ENCODE measurements at places on chromosomes 2 and 18.

DNA sequence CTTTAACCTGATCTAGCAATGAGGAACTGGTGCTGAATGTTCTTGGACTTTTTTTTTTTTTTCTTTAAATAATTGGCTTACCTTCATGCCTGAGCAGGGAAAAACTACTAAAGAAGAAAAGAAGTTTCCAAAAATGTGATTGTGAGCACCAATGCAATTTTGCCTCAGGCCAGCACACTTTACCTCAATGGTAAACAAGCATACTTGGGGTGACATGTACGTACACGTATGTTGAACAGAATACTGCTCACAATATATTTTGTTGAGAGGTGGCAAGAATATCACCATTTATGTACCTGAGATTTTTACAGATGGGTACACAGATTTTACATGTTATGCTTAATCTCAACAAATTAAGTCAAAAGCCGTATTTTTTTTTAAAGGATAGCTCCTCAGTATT lies 144.3 kb downstream of the FIGN start:
- DNase-seq, result no peak

DNA sequence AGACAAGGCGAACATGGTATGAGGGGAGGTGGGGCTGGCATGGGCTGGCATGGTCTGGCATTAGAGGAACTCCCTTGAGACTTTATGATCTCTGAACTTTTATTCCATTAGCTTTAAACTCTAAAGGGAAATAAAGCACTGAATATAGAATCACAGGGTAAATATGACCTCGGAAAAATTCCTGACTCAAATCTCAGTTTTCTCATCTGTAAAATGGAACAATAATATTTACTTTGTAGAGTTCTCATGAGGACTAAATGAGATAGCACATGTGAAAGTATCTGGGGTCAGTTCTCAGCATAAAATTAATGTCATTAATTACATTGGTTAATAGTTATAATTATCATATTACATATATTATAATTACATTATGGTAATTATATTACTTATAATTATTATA lies 65.9 kb downstream of the ARHGAP25 start:
- no peak for DNase-seq

GRCh38 chr2:174971868-174972781 lies 33.1 kb downstream of the CHN1 start:
- DNase-seq, result no peak

GRCh38 chr2:74747411-74748080 lies 86.4 kb upstream of the HK2 start:
- DNase-seq, result no peak

GRCh38 chr2:195037045-195037444 lies 620.0 kb upstream of the SLC39A10 start:
- no peak for DNase-seq

DNA sequence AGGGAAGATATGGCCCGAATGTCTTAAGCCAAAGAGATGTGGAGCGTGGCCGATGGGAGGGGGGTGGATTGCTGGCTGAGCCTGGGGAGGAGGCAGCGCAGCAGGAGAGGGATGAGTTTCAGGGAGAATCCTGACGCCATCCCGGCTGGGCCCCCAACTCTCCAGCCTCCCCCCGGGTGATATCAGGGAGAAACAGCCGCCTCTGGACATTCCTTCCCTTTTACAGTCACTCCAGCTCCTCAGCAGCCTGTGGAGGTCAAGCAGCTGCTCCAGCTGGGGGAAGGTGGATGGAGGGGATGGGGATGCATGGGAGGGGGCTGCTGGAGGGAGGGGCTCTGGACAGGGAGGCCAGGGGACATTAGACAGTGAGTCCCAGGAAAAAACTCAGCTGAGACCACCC lies 9.5 kb upstream of the DES start:
- DNase-seq, result no peak

- DNase-seq, result no peak
Observed at GRCh38 chr2:39138837-39139211, 18.0 kb upstream of the SOS1 start.

DNA sequence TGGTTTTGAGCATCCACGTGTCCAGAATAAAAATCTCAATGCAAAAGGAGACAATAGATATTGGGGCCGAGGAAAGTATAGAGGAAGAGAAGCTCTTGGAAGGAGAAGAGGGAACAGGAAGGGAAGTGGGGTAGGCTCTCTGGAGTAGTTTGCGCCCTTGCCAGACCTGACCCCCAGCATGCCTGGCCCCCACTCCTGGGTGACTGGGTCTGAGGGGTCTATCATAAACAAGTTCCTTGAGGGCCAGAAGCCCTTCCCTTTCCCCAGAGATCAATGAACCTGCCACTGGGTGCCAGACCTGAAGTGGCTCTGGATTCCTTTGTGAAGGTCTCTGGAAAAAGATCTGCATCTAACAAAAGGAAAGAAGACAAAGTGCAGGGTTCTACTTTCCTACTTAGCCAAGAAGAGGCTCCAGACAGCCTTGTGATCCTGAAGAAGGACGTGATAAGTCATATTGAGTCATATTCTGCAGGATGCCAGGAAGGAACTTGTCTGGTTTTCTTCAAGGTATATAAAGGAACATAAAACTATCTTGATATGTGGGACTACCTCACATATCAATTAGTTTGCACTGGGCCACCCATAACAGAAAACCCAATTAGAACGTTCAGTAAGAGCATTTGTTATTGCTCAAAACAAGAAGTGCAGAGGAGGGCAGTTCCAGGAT lies 18.7 kb upstream of the ATOH8 start:
- DNase-seq, result no peak

GRCh38 chr18:22999212-22999611 lies 66.1 kb downstream of the RBBP8 start:
- no peak for DNase-seq

- DNase-seq, result no peak
Observed at GRCh38 chr18:57859314-57859713, 56.2 kb upstream of the ATP8B1 start.

DNA sequence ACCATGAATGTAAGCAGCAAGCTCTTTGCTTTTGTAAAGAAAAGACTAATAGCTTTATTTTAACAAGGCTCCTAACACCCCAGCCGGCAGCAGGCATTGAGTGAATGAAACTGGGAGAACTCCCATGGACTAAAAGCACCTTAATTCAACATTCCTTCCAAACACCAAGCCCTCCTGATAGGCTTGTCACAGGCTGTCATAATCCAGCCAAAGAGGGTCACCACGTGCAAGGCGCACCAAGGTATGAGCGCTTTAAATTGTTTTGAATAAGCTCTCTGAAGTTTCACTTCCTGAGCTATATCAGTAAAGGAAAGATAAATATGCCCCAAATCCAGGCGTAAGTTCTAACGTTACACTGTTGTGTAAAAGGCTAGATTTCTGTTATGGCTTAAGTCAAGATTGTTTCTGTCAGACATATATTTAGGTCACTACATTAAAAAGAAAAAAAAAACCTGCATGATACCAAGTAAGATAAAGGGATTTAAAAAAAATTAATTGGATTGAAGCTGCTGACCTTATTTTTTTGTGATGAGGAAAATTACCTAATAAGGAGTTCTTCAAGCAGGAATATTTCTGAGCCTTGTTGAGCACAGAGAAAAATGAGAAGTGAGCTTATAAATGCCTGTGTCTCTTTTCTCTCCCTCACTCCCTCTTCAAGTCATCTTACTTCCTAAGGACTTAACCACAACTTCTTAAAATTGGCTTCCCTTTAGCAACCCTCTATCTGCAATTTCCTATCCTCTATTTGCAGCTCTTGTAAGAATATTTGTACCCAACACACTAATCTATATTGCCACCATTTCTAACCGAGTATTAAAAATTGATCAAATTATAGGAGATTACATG lies 136.1 kb upstream of the NRP2 start:
- no peak for DNase-seq

DNA sequence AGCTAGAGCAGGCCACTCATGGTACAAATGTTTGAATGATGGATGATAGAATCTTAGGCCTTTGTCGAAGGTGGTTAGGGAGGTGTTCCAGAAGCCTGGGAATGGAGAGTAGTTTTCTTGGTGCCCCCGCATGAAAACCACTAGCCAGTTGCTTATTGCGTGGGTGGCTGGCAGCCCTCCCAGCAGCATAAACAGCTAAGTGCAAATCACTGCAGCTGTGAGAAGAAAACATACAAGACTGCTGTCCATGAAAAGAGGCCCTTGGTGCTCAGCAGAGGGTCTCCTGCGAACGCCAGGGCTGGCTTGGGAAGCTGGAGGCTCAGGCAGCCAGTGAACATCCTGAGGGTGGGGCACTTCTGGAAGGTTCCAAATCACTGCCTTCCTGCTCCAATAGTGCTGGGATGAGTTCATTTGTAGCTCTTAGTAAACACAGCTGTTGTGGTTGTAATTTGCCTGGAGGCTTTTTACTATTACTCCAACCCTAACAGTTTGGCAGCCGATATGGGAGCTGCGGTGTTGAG lies 118.8 kb downstream of the MGAT5 start:
- peak; percentile 45 for DNase-seq

DNA sequence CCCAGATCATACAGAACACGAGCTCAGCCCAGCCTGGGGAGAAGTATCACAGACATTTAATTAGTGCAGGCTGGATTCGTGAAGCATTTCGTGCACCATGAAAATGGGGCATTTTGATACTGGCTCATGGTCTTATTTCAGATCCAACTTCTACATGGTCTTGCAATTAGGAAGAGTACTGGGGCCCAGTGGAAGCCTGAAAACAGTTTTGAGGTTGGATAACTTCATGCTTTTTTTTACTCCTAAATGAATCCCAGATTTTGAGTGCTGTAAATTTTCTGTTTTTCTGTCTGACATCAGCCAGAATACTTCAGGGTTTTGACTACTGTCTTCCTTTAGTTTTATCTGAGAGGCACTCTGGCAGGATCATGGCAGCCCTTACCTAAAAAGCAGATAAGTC lies 160.1 kb downstream of the GFPT1 start:
- DNase-seq, result no peak

- DNase-seq, result no peak
Observed at GRCh38 chr2:71526975-71527374, 73.6 kb downstream of the DYSF start.

GRCh38 chr2:78979380-78980151 lies 45.9 kb upstream of the REG3G start:
- peak; percentile 76 for DNase-seq

- no peak for DNase-seq
Observed at GRCh38 chr2:12982149-12982584, 265.4 kb downstream of the TRIB2 start.

DNA sequence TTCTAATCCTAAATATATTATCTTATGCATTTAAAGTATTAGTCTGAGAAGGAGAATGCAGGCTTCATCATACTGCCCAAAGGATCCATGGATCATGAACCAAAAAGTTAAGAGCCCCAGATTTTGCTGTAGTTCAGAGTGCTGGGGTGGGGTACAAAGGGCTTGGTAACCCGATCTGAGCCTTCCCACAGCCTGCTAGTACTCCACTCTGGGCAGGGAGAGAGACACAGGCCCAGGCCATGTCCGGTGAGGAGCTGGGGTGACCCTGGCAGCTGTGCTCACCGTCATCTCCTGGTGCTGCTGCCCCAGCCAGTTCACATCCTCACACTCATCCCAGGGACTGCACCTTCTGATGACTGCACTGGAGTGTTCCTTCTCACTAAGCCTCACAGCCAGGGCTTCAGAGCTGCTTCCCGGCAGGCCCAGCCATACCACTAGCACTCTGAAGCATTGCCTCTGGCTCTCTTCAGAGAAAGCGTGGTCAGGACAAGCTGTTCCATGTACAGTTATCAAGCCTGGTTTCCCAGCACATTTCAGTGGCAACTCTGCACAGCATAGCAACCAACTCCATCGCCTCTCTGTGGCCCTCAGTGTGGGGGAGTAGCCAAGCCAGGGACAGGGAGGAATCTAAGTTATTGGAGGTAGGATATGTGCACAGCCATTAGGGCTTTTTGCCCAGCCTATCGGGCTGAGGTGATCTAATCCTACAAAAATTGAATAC lies 189.0 kb upstream of the CTAGE1 start:
- no peak for DNase-seq

DNA sequence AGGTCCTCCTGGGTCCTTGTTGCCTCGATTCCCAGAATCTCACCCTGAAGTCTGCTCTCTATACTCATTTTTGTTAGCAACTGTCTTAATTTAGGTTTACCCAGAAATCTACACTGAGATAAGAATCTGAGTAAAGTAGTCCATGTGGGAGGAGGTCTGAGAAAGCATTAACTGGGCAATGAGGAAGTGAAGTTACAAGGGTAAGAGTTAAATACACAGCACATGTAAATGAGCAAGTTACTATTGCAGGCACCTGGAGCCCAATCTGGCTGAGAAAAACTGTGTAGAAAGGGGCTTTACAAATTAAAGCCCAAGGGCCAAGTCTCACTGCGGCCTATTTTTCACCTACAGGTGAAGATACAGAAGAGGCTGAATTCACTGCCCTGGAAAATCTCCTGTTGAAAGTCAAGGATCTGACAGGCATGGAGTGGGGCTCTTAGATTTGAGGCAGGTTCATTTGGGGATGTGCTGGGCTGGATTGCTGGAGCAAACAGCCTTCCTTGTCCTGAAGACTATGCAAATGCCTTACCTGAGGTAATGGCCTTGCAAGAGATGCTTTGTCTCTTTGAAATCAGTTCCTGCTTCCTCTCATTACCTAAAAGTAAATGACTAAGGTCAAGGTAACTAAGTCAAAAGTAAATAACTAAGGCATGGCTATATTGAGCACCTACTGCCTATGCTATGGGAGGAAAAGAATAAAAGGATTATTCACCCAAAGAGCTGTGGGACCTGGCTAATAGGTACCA lies 84.4 kb upstream of the DYNAP start:
- no peak for DNase-seq

- no peak for DNase-seq
Observed at GRCh38 chr2:64565949-64566710, 42.0 kb downstream of the AFTPH start.

- no peak for DNase-seq
Observed at GRCh38 chr2:68483011-68483410, 15.6 kb downstream of the APLF start.

DNA sequence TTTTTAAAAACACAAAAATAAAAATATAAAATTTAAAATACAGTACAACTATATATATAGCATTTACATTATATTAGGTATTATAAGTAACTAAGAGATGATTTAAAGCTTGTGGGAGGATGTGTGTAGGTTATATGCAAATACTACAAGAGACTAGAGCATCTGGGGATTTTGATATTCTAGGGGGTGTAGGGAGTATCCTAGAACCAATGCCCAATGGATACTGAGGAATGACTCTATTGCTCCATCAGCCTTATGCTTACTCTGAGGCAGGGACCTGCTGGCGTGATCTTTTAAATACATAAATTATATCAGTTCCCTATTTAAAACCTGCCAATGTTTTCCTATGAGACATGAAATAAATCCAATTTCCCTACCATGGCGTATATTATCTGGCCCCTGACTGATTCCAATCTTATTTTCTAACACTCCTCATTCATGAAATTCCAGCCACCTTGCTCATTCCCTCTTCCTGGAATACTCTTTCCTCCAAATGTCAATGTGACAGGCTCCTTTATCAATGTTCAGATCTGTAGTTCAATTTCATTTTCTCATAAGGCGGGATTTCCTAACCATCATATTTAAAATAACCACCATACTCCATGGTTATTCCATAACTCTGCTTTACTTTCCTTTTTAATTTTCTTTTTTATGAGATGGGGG lies 22.2 kb downstream of the SP3 start:
- DNase-seq, result no peak

DNA sequence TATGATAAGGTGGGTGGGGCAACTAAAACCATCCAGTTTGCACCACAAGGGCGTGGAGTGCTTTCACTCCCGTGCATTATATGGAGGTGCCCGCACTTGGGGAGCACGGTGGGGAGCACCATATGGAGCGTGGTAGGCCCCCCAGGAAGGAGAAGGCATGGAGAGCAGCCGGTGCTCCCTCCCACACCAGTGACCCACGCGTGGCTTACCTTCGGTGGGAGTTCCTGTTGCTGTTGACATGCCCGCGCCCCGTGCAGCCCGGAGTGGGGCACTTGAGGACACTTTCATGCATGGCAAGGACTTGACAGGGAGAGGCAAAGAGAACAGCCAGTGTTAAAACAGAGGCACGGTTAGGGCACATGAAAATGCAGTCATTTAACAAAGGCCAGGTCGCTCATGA lies 167.5 kb upstream of the PXDN start:
- no peak for DNase-seq
